ENCODE measurements at places on chromosomes 11 and 22. TPM values are rescaled to one million over a fixed set of nuclear protein-coding genes. Genes with fewer than 3 reads are reported as not detected.

DNA sequence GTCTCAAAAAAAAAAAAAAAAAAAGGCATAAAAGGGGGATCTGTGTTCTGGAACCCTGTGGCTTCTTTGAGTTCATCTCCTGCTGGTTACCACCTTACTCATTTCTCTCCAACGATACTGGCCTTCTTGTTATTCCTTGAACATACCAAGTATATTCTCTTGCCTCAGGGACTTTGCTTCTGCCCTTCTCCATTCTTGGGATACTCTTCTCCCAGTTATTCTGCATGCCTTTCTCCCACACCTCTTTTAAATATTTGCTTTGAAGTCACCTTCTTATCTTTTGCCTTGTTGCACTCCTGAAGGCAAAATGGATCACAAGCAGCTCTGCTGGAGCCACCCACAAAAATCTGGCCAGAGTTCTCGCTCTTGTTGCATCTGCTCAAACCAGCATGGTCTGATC, 76.0 kb upstream of the RRM1 start:
- no peak overlapping the region for H3K27ac ChIP-seq
- no peak overlapping the region for H3K4me3 ChIP-seq
- no peaks in the 10 kb centered on the region for H3K36me3 ChIP-seq
- DNase-seq: no peak
- peaks cover 14% of the 10 kb centered on the region for H3K4me1 ChIP-seq

Gene SMPD1
- polyA plus RNA-seq: 20.2 TPM

DNA sequence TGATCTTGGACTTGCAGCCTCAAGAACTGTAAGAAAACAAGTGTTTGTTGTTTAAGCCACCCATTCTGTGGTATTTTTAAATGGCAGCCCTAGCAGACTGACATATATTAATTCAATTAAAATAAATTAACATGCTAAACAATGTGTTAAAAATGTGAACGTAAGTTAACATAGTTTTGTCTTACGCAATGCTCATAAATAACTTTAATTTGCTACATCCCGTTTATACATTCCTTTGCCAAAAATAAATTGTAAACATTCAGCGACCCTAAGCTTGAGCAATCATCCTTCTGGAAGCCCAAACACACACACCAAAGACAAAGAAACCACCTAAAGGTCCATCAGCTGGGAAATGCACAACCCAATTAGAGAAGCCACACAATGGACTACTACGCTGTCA, 70.4 kb downstream of the CELSR1 start:
- H3K36me3 ChIP-seq: no peaks in the 10 kb centered on the region
- H3K27me3 ChIP-seq: peaks cover 19% of the 10 kb centered on the region
- H3K27ac ChIP-seq: no peak overlapping the region
- peaks cover 9% of the 10 kb centered on the region for H3K4me1 ChIP-seq

DNA sequence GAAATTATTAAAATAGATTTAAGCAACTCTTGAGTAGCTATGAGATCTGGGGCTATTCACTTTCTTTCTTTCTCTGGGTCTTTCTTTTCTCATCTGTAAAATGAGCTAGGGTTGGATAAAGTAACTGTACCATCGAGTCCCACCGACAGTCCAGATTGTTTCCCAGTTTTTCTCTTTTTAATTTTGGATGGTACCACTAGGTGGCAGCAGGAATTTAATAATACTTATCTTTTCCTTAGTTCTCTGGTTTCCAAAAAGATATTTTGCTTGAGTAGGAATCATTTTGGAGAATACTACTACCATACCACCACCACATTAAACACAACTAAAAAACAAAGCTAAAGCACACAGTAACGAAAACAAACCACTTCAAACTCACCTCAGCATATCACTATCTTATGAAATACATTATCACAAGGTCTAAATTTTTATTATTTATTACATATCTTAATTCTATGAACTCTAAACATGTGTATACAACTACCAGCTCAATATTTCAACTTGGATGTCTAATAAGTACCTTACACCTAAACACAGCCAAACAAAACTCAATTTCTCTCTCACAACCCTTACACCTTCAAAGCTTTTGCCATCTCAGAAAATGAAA, 584.0 kb downstream of the KCNA4 start:
- no peaks in the 10 kb centered on the region for H3K27me3 ChIP-seq

Gene FGF3
- polyA plus RNA-seq: not detected

- no peak overlapping the region for H3K4me3 ChIP-seq
- H3K27me3 ChIP-seq: no peaks in the 10 kb centered on the region
- no peaks in the 10 kb centered on the region for H3K36me3 ChIP-seq
- H3K27ac ChIP-seq: no peak overlapping the region
Observed at GRCh38 chr11:115471367-115471766, 32.8 kb downstream of the CADM1 start.

Gene F2
- 0.33 TPM for polyA plus RNA-seq

Gene FXYD2
- 4.0 TPM for polyA plus RNA-seq

GRCh38 chr22:40610329-40610850, 26.1 kb downstream of the MRTFA start:
- DNase-seq: no peak
- H3K4me3 ChIP-seq: no peak overlapping the region
- peaks cover 35% of the 10 kb centered on the region for H3K4me1 ChIP-seq
- H3K27ac ChIP-seq: no peak overlapping the region
- H3K27me3 ChIP-seq: no peaks in the 10 kb centered on the region

- DNase-seq: peak; percentile 86
- no peaks in the 10 kb centered on the region for H3K36me3 ChIP-seq
- H3K4me1 ChIP-seq: peaks cover 3% of the 10 kb centered on the region
- H3K4me3 ChIP-seq: no peak overlapping the region
- H3K27ac ChIP-seq: no peak overlapping the region
Observed at GRCh38 chr11:2156416-2157182, 4.4 kb downstream of the INS start.

Gene OR8J3
- not detected for polyA plus RNA-seq

DNA sequence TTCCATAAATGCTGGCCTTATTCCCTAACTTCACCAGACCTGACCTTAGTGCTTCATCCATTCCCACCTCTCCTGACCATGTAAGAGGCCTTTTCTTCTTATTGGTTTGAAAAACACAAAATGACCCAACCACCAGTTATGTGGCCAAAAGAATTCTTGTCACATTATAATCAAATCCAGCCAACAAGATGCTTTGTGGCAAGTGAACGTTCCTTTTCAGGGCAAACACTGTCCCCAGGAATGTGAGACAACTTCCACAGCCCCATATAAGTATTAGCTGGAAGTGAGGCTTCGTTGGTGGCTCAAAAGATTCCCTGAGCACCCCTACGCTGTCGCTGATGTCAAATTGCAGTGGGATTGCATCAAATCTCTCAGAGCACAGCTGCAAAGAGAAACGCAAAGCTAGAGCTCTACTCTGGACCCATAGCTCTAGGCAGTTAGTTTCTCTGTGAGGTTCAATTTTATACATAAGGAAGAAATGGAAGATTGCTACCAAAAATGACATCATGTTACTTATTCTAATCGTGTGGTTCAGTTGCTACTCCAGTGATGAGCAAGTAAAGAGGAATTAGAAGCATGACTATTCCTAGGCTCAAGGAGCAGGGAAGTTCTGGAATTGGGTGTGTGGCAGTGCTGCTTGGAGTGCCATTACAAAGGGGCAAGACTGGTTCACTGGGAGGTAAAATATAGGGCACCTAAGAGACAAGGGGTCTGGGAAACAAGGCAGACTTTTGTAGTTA, 26.1 kb downstream of the GLYATL1 start:
- H3K27ac ChIP-seq: no peak overlapping the region
- H3K27me3 ChIP-seq: no peaks in the 10 kb centered on the region
- no peak overlapping the region for H3K4me3 ChIP-seq
- no peaks in the 10 kb centered on the region for H3K36me3 ChIP-seq
- H3K4me1 ChIP-seq: no peaks in the 10 kb centered on the region
- no peak for DNase-seq

DNA sequence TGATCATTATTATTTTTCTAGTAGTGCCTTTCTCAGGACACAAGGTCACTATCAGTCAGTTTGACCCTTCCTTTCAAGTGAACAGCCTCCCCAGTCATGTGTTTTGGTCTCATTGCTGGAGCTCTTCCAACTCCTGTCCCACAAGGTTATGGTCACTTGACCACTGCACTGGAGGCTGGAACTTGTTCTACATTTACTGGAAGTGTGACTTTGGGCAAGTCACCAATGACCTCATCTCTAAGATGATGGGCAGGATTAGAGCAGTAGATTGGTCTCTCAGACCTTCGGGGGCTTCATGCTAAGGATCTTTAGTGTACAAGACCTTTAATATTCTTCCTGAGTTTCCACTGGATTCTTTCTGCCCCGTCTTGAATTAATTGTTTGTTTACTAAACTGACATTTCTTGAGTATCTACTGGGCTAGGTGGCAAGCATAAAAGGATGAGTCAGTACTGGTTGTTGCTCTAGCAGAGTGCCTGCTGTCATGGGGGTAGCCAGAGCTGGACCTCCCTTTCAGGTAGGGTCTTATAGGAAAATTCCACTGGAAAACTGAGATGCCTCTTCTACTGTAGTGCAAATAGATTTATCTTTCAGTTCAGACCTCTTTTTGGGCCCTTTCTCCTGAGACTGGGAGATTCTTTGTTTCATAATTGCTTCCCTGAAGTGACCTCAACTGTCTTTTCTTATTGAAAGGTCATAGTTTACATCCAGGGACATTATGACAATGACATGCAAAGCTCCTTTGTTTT, 106.8 kb downstream of the GRAMD1B start:
- no peaks in the 10 kb centered on the region for H3K36me3 ChIP-seq
- no peak overlapping the region for H3K4me3 ChIP-seq
- H3K4me1 ChIP-seq: no peaks in the 10 kb centered on the region
- H3K27me3 ChIP-seq: no peaks in the 10 kb centered on the region
- DNase-seq: no peak

Gene SLC25A22
- 11.8 TPM for polyA plus RNA-seq

DNA sequence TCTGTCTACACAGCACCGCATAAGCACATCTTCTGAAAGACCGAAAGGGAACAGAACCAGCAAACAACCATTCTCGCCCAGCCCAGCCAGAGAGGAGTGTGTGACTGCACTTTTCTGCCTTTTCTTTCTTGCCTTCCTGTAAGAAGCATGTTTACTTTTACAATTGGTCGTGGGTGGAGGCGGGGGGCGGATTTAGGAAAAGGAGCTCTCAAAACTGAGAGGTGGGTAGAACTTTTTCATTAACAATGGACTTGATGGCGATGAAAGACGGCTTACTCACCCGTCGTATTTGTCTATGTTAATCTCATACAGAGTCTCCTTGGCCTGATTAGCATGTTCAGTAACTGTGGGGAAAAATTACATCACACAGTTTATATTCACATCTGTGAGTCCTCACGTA, 27.2 kb downstream of the CERK start:
- no peak overlapping the region for H3K4me3 ChIP-seq
- H3K4me1 ChIP-seq: peaks cover 44% of the 10 kb centered on the region
- DNase-seq: no peak
- H3K27me3 ChIP-seq: no peaks in the 10 kb centered on the region

DNA sequence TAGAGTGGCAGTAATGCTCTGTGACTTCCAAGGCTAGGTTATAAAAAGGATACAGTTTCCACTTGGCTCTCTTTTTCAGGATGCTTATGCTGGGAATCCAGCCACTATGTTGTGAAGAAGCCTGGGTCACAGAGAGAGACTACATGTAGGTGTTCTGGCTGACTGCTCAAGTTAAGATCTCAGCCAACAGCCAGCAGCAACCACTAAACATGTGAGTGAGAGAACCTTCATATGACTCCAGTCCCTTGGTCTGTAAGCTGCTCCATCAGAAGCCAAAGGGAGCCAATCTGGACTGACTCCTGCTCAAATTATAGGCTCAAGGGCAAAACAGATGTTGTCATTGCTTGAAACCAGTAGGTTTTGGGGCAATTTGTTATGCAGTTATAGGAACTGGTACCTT, 162.7 kb downstream of the MAML2 start:
- no peaks in the 10 kb centered on the region for H3K27me3 ChIP-seq
- H3K4me1 ChIP-seq: no peaks in the 10 kb centered on the region
- H3K4me3 ChIP-seq: no peak overlapping the region
- no peak for DNase-seq
- no peaks in the 10 kb centered on the region for H3K36me3 ChIP-seq

Gene KCNE3
- 9.5 TPM for polyA plus RNA-seq

DNA sequence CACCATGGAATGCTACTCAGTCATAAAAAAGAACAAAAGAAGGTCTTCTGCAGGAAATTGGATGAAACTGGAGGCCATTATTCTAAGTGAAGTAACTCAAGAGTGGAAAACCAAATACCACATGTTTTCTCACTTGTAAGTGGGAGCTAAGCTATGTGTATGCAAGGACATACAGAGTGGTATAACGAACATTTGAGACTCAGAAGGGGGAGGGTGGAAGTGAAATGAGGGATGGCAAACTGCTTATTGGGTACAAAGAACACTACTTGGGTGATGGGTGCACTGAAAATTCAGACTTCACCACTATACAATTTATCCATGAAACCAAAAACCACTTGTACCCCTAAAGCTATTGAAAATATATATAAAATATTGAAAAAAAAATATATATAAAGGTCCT, 13.4 kb upstream of the CAT start:
- no peaks in the 10 kb centered on the region for H3K36me3 ChIP-seq
- DNase-seq: no peak
- H3K27me3 ChIP-seq: no peaks in the 10 kb centered on the region
- H3K4me1 ChIP-seq: peaks cover 6% of the 10 kb centered on the region

- peaks cover 7% of the 10 kb centered on the region for H3K4me1 ChIP-seq
- no peak overlapping the region for H3K27ac ChIP-seq
- no peak for DNase-seq
- no peak overlapping the region for H3K4me3 ChIP-seq
- no peaks in the 10 kb centered on the region for H3K36me3 ChIP-seq
Observed at GRCh38 chr22:22341736-22342135, 97.2 kb downstream of the VPREB1 start.

Gene PLEKHA7
- 20.5 TPM for polyA plus RNA-seq

Gene MCHR1
- polyA plus RNA-seq: 0.25 TPM

DNA sequence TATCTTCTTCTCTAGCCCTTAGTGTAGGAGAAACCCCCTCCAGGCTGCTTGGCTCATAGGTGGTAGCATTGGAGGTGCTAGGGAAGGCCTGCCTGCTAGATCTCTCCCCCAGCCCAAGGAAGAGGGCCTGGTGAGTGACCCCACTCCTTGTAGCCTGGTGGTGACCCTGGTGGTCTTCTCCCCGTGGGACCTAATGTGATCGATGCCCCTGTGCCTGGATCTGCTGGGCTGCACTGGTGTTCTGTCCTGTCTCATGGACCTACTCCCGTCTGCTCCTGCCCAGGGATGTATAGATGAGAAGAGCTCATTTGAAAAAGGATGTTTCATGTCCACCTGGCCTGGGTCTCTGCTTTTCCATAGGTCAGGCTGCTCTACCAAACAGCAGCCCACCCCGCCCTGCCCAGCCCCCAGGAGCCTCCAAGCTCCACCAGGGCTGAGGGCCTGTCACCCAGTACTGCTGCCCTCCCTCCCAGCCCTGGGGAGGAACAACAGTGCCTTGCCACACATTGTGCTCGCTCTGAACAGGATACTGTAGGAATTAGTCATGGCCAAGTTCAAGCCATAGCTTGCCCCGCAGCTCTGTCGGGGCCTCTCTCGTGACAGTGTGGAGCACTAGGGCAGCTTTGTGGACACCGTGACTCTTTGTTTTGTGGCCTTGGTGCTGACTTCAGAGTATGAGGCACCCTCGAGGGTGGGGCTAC, 19.7 kb downstream of the SLC37A2 start:
- H3K36me3 ChIP-seq: no peaks in the 10 kb centered on the region
- H3K4me3 ChIP-seq: no peak overlapping the region
- no peak for DNase-seq

Gene DDI1
- polyA plus RNA-seq: not detected

Gene PRR33
- polyA plus RNA-seq: not detected

Gene LRRC74B
- polyA plus RNA-seq: not detected

Measured in stomach (tissue), 19 donors.